Daoy (cell line): ENCODE measurements at places on chromosomes 1 and 21. TPM values are rescaled to one million over a fixed set of nuclear protein-coding genes. Genes with fewer than 3 reads are reported as not detected.
A peak's percentile ranks its signal among the peaks of the same experiment; 100 is the strongest.

Gene SELL
- 0.11 and 7.3 TPM in 2 replicates for total RNA-seq

Gene CD244
- total RNA-seq = not detected in 2 replicates

Gene ANKRD34A
- 0.63 TPM in 1 of 2 replicates, not detected in the other for total RNA-seq

Gene TSPEAR
- total RNA-seq = not detected in 2 replicates

Gene RNF207
- 6.2 and 11.7 TPM in 2 replicates for total RNA-seq

Gene SFPQ
- total RNA-seq = 440 and 465 TPM in 2 replicates

GRCh38 chr21:44449473-44450363 lies 5.6 kb upstream of the LRRC3 start:
- peak; percentile 57 for DNase-seq

DNA sequence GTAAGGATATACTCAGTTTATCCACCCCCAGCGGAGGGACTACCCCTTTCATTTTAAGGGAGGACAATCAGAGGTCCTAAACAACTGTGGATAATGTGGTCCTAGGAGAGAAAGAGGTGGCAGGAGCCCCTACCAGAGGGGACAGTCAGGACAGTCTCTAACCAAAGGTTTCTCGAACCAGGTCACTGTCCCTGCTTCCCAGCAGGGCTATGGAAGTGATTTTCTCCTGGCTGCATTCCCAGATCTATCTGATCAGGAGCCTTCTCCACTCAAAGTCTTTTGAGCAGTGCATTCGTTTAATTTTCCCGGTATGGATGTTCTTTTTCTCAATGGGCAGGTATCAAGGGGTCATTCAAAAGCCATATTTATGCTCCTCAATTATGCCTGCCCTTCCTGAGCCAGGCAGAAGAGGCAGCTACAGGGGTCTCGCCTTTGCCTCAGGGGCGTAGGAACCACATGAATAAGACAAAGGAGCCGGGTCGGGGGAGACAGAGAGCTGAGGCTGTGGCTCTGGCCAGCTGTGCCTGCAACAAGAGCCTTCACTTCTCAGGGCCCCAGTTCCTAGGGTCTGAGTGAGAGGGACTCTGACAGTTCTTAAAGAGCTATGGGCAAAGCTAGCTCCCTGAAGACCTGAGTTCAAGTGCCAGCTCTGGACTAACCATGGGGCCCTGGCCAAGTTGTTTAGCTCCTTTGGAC lies 62.5 kb upstream of the DMRTB1 start:
- no peak for DNase-seq

- DNase-seq = no peak
These were observed 26.2 kb upstream of the HHAT start for GRCh38 chr1:210302501-210302900.

DNA sequence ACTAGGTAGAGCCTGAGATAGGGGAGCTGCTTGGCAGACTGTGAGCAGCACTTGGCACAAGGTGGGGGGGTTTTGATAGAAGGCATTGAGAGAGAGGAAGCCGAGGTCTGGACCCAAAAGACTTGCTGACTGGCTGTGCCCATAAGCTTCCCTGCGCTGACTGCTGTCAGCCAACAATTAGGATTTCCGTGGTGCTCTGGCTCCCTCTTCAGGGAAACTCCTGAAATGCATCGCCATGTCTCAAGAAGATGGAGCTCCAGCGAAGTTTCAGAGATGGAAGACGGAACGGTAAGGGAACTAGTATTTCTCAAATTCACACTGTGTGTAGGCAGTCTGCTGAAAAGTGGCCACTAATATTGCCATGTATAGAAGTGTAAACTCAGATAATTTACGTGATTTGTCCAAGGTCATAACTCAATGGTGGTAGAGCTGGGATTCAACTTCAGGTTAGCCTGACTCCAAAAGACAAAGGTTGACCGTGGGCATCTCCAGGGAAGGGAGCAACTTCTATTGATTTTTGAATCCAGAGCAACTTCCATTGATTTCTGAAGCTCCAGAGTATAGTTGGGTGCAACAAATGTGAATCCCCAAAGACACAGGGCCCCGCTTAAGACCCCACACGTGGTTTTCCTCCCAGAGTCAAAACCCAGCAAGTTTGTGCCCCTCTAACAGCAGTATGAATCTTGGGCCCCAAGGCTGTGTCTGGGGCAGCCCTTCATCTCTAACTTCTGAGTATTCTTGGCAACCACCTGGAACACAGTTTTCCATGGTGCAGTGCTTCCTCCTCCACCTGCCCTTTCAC lies 44.5 kb upstream of the CRNN start:
- DNase-seq = peak; percentile 81

DNA sequence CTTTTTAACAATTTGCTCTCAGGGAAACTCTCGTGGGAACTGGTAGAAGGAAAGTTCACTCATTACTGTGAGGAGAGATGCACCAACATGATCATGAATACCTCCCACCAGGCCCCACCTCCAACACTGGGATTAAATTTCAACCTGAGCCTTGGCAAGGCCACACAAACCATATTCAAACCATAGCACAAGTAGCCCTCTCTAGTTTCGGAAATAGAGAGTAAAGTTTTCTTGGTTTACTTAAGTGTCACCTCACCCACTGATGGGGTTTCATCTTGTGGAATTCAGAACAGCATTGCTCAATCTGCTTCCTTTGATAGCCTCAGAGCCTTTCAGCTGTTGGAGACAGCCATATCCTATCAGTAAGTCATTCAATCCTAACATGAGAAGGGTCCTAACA lies 25.5 kb upstream of the CCSAP start:
- no peak for DNase-seq

DNA sequence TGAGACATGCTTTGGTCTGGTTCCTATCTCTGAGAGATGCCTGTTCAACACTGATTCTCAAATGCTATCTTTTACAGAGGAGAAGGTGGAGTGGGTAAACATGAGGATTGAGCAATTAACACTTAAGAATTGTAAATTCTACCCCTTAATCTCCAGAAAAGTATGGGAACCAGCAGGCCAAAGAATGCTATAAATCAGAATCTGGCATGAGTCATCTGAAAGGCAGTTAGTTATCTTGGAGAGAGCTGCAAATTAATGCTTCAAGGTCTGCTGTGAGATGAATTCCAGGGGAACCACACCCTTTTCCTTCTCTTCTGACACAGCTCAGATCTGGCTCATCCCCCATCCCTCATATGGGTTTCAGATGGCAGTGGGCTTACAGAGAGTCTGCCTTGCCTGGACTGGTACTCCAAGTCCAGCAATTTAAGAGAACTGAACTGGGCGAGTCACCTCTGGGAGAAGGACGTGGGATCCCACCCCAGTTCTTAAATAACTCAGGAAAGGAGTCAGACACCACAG lies 5.2 kb downstream of the S100A10 start:
- peak; percentile 94 for DNase-seq

DNA sequence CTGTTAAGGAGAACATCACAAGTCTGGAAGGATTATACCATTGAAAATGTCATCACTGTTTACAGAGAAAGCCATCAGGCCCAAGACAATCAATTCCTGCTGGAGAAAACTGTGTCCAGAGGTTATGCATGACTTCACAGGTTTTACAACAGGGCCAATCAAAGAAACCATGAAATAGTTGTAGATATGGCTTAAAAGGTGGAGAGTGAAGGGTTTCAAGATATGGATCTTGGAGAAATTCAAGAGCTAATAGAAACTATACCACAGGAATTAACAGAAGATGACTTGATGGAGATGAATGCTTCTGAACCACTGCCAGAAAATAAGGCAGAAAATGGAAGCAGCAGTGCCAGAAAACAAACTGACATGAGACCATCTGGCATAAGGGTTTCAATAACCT lies 30.2 kb downstream of the USP1 start:
- no peak for DNase-seq
